Posterior vena cava (tissue), 2 donors: ENCODE measurements at places on chromosomes 13 and 19.
A peak's percentile ranks its signal among the peaks of the same experiment; 100 is the strongest.

DNA sequence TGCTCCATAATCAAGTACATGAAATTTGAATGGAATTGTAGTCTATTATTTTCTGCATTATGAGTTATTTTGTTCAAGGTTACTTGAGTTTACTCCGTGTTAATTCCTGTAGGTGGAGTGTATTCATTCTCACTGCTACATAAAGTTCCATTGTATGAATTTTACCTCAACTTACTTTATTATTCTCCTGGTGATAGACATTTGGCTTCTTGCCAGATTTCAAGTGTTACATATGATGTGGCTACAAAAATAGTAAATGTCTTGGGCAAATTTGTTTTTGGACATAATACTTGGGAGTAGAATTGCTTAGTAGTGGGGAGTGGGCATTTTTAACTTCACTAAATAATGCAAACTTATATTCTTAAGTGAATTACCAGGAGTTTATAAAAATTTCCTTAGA, 328.9 kb downstream of the SHISA2 start:
- DNase-seq: no peak

DNA sequence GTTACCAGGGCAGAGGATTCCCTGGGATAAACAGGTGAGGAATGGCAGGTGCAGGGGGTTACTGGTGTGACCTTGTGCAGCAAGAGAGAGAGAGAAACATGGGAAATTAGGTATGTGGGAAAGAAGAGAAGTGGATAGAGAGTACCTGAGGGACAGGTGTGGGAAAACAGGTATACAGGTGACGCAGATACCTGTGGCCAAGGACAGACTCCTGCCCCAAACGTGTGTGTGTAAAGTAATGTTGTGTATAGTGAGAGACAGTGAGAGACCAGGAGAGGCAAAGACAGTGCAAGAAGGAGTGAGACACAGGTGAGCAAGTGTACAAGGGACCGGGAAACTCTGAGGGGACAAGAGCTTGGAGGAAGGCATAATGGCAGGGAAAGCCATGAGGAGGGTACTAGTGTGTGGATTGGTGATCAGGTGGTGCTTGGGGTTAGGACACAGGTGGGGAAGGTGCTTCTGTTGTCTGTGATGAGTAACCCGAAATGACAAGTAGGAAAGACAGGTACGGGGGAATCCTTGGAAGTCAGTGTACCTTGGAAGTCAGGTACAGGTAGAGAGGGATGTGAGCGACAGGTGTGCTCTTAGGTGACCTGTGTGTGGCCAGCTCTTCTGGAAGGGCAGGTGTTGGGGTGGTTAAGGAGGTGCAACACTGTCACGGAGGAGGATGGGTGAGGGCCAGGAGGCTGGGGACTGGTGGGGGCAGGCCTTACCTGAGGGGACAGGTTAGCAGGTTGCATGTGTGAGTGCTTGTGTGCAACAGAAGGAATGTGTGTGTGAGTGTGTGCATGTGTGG, 2.8 kb downstream of the ERFL start:
- no peak for DNase-seq

DNA sequence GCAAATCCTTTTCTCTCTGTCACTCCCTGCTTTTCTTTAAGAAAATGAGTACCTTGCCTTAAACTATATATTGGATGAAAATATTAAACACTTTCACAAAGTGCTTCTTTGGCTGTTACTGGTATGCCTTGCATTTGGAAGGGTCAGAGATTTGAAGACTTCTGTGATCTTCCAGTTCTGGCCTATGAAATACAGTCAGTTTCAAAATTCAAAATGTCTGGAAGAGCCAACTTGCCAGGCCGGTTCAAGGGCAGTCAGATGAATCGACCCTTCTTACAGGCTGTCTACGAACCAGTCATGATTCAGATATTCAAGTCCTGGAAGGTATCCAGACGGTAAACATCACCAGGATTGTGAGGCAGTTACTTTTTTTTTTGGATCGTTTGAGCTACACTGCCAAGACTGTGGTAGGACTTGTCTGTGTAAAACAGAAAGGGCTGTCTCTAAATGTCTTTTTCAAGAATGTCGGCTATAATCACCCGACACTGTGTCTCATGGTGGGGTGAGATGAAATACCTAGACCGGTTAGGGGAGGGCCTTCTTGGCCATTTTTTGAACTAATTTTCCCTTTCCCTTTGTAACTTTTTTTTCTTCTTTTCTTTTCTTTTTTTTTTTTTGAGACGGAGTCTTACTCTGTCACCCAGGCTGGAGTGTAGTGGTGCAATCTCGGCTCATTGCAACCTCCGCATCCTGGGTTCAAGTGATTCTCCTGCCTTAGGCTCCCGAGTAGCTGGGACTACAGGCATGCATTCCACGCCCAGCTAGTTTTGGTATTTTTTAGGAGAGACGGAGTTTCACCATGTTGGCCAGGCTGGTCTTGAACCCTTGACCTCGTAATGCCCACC, 11.2 kb downstream of the ACTN4 start:
- DNase-seq: no peak

- DNase-seq: no peak
These were observed 24.6 kb downstream of the PAK4 start for GRCh38 chr19:39150235-39150634.

- no peak for DNase-seq
These were observed 566.4 kb downstream of the PCDH9 start for GRCh38 chr13:66663711-66664110.

DNA sequence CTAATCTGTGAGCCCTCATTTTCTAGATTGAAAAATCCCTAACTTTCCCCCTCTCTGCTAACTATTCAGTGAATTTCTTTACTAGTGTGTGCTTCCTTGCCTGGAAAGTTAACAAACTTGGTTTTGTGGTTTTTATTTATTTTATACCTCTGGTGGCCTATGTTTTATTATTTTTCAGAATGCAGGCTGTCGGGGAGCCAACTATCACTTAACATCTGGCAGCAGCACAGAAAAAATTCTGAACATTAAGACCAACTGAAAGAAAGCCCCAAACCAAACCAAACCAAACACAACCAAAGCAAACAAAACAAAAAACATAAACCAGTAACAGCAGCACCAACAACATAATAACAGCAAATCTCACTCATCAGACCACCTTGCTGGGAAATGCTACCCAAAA, 109.0 kb upstream of the KL start:
- no peak for DNase-seq

DNA sequence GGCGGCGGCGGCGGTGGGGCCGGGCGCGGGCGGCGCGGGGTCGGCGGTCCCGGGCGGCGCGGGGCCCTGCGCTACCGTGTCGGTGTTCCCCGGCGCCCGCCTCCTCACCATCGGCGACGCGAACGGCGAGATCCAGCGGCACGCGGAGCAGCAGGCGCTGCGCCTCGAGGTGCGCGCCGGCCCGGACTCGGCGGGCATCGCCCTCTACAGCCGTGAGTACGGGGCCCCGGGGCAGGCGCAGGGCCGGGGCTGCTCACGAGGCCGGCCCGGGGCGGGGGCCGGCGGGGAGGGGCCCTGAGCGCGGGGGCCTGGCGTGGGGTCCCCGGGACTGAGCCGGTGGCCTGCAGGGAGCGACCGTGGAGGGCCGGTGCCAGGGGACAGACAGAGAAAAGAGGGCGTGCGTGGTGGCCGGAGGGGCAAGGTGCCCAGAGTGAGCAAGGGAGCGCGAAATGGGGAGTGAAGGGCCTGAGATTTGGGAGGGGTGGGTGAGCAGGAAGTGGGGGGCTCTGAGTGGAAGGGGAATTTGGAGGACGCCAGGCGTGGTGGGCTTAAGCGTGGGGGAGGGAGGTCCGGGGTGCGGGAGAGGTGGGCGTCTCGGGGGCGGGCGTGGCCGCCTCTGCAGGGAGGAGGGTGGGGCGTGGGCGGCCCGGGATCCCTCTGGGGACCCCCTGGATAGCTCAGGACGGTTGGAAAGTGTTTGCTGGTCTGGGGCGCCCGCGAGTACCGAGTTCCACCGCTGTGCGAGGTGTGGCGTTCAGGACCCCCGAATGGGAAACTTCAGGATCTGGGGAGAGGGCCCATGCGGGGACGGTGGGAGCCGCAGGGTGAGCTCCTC, 575 bp downstream of the CARM1 start:
- DNase-seq: peak; percentile 88

DNA sequence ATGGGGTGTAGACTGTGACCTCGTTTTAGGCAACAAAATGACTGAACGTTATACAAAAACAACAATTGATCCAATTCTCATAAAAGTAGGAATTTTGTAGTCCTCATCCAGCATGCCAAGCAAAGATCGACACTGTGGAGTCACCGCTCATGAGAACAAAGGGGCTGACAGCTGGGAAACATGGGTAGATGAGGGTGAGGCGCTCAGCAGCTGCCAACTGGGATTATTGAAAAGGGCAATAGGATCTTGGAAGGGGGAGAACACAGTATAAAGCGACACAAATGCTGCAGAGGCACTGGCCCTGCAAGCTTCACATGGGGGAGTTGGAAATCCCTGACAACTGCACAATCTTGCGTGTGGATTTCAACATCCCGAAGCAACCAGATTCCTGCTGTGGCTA, 5.4 kb upstream of the ZNF765 start:
- no peak for DNase-seq

DNA sequence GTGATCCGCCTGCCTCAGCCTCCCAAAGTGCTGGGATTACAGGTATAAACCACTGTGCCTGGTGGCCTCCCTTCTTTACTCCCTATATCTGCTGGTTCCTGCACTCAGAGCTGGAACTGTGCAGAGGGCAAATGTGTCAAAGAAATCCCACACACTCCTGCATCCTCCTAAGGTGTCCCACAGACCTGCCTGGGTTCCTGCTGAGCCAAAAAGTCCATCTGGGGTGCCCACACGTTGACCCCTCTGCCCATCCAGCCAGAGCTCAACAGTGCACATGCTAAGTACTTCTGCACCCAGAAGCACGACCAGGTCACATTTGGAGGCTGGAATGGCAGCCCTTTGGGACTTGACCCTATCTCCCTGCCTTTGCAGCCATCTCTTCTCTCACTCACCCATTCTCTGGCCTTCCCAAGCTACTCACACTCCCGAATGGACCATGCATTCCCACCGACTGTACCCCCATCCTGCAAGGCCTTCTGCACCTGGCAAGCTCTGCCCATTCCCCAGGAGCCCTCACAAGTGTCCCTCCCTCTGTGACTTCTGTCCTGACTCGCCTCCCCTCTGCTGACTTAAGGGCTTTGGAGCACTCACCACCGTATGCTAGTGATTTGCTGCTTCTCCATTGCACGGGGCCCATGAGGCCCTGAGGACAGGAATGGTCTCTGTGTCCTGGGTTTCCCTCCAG, 152.1 kb downstream of the KCTD15 start:
- no peak for DNase-seq

GRCh38 chr19:32464279-32464678, 58.7 kb downstream of the DPY19L3 start:
- DNase-seq: no peak

DNA sequence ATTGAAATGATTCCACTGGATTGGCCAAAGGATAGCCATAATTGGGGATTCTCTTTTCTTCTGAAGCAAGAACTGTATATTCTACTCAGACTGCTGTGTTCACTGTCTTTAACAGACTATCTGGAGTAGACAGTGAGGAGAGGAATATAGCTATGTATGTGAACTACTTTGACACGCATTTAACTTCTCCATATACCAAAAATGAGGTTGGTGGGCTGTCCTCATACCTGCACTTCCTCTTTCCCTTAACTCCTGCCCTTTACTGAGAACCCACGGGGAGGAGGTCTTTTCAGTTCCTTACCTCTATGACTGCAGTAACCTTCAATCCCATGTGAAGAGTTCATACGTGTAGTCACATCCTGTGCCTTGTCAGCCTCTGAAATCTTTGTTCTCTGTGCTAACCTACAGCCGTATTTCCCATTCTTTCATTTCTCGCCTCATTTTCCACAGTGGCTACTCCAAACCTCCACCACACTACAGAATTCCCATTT, 305.8 kb downstream of the MTUS2 start:
- no peak for DNase-seq

DNA sequence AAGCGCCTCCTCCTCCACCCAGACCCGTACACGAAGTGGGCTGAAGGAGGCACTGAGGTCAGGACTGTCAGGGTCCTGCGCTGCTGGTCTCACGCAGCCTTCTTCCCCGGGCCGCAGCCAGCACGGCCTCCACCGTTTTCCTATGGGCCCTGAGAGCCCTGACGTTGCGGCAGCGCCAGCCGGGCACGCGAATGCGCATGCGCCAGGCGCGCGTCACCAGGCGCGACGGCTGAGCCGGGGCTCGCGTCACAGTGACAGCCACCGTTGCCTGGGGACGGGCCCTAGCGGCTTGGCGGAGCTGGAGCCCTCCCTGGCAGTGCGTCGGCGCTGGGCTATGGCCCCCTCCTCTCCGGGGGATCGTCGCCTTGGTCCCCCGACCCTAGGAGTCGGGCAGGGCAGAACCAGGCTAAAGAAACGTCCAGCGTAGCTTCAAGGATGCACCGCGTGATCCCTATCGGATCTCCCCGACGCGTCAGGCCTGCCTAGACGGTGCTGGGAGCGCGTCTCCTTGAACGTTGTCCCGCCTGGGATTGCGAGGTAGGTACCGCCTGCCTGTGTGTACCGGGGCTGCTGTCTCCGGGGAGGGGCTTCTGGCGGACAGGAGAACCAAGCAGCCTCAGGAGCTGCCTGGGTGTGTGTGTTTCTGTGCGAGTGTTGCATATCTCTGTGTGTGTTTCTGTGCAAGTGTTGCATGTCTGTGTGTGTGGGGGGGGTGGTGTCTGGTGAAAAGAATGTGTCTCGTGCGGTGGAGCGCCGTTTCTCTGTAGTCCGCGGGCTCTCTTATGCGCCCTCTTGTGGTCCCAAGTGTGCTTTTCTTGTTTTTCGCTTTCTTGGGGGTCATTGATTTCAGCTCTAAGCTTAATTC, 43.2 kb downstream of the ZNF571 start:
- DNase-seq: peak; percentile 83

DNA sequence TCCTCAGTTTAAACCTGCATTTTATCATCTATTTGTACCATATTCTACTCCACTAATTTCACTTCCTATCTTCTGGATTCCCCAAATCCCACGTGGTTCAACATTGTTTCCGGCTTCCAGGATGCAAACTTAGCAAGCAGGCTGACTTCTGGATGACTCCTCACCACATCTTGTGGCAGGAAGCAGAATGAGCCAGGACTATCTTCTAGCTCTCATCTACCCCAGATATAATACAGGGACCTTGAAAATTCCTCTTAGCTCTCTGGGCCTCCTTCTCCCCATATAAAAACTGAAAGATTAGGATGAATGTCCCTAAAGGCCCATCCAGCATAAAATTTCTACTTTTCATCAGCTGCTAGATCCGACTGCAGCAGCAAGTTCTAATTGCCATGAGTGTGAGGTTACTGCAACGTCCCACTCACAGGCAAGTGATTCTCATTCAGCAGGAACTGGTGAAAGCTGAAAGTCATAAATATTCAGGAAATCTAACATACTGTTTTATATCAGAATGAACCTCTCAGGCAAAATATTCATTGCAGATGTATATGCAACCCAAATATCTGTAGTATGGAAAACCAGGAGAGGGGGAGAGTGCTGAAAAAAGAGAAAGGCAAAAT, 93.4 kb downstream of the KCTD12 start:
- no peak for DNase-seq

GRCh38 chr13:21663197-21663596, 7.7 kb upstream of the FGF9 start:
- no peak for DNase-seq

- no peak for DNase-seq
These were observed 1.0 kb downstream of the PDX1 start for GRCh38 chr13:27920677-27921420.

DNA sequence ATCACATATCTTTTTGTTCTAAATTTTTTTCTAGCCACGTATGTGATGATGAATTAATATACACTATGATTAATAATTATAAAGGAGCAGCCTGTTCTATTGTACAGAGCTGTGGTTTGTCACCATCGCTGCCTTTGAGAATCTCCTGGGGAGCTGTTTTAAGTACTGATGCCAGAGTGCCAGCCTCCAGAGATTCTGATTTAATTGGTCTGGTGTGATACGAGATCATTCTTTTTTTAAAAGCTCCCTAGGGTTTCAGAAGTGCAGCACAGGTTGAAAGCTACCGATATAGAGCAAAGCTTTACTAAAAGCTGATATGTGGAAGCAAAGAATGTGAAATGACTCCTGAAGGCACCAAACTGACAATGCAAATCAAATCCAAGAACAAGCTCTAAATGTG, 314.7 kb downstream of the ITGBL1 start:
- no peak for DNase-seq
